ENCODE measurements at places on chromosomes 5 and 9. TPM values are rescaled to one million over a fixed set of nuclear protein-coding genes. Genes with fewer than 3 reads are reported as not detected.
A peak's percentile ranks its signal among the peaks of the same experiment; 100 is the strongest.

GRCh38 chr5:56549096-56549886 lies 266.1 kb upstream of the MAP3K1 start:
- H3K4me3 ChIP-seq = no peak overlapping the region
- no peaks in the 10 kb centered on the region for H3K27me3 ChIP-seq
- peak overlapping the region; percentile 29 for H3K27ac ChIP-seq
- no peaks in the 10 kb centered on the region for H3K36me3 ChIP-seq
- H3K4me1 ChIP-seq = peaks cover 23% of the 10 kb centered on the region
- no peak for DNase-seq

DNA sequence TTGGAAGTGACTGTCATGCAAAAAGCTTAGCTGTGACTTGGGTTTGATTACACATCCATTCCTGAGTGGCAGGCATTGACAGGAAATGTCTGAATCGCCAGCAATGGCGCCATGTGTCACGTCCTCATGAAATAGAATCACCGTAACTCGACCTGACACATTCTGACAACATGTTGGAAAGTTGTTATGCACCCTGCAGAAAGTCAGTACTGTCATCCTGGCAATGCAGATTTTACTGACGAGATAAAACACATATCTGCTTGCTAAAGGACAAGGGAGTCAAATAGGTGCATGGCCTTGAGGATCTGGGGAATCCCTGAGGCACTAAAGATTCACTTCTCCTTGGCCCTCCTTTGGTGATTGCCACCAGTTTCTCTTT lies 344.2 kb downstream of the SPATA31D1 start:
- H3K4me3 ChIP-seq = no peak overlapping the region
- H3K36me3 ChIP-seq = no peaks in the 10 kb centered on the region

GRCh38 chr5:39451276-39451941 lies 26.6 kb upstream of the DAB2 start:
- peaks cover 26% of the 10 kb centered on the region for H3K4me1 ChIP-seq
- no peak overlapping the region for H3K4me3 ChIP-seq
- no peak overlapping the region for H3K27ac ChIP-seq
- H3K27me3 ChIP-seq = no peaks in the 10 kb centered on the region

- no peak for DNase-seq
- no peak overlapping the region for H3K27ac ChIP-seq
- H3K36me3 ChIP-seq = no peaks in the 10 kb centered on the region
- H3K4me3 ChIP-seq = no peak overlapping the region
Observed at GRCh38 chr5:172645271-172646055, 4.4 kb downstream of the NEURL1B start.

DNA sequence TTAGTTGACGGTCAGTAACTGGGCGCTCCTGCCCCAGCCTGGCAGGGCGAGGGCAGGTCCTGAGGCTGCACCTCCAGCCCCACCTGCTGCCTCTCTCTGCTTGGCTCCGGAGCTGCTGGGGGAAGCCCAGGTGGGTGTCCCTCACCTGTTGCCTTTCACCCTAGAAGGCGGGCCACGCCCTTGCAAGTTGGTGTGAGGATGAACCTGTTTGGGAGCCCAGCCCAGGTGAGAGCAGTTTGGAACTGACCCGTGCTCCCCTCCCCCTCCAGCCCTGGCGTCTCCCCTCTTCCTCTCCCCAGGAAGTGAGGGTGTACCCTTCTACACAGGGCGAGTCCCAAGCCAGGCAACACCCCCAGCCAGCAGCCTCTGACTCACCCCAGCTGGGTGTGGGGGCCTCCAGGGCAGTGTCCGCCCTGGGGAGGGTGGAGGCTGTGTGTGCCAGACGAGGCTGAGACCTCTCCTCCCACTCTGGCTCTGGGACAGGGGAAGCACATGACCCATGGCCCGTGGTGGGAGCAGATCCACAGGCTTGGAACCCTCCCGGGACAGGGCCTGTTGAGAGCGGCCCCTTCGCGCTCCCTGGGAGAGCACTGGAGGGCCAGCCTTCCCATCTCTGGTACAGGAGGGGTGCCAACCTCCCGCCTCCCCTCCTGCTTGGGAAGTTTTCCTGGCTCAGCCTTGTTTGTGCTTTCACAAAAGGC lies 10.4 kb downstream of the LRRC8A start:
- H3K27me3 ChIP-seq = no peaks in the 10 kb centered on the region
- H3K4me1 ChIP-seq = peaks cover 61% of the 10 kb centered on the region
- DNase-seq = no peak
- H3K4me3 ChIP-seq = peak overlapping the region; percentile 16
- H3K36me3 ChIP-seq = peaks cover 16% of the 10 kb centered on the region

DNA sequence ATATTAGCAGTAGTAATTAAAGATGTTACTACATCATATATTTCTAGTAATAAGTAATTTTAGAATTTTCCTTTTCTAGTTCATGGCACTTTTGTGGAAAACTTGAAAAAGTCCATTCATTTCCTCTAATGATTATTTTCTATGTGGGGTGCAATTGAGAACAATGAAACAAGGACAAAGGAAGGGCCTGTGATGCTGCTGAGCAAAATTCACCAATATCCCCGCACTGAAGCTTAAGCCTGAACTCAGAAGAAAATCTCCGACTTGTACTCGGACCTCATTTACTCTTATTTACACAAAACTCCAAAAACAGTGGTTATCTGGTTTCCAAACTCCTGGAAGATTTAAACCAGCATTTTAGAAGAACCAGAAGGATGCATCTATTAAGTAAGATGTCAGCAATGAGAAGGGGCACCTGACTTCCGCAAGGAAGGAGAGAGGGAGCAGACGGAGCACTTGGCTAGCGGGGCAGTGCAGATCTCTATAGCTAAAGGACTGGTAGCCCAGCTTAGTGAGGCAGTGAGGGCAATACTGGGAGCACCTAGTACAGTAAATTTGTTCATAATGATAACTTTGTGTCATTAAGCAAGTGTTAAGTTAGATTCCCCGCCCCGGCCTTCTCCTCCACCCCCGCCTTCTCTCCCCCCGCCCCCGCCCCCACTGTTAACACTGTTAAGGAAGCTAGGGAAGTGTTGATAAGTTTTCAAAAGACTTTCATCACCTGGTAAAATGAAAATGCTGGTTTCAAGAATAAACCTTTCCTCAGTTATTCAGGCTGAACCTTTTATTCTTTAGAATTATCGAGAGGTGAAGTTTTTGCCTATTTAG lies 123.3 kb downstream of the ZSWIM6 start:
- no peak overlapping the region for H3K4me3 ChIP-seq
- DNase-seq = no peak
- no peaks in the 10 kb centered on the region for H3K36me3 ChIP-seq
- H3K27ac ChIP-seq = no peak overlapping the region
- H3K27me3 ChIP-seq = no peaks in the 10 kb centered on the region

- no peak for DNase-seq
- H3K4me3 ChIP-seq = no peak overlapping the region
- peaks cover 17% of the 10 kb centered on the region for H3K4me1 ChIP-seq
- no peaks in the 10 kb centered on the region for H3K36me3 ChIP-seq
- no peak overlapping the region for H3K27ac ChIP-seq
- H3K27me3 ChIP-seq = no peaks in the 10 kb centered on the region
Observed at GRCh38 chr9:16316456-16316855, 554.0 kb downstream of the BNC2 start.

GRCh38 chr5:172503925-172504700 lies 49.8 kb upstream of the SH3PXD2B start:
- H3K4me1 ChIP-seq = peaks cover 9% of the 10 kb centered on the region
- no peak overlapping the region for H3K4me3 ChIP-seq
- H3K27me3 ChIP-seq = peaks cover 31% of the 10 kb centered on the region
- no peaks in the 10 kb centered on the region for H3K36me3 ChIP-seq

- no peak overlapping the region for H3K27ac ChIP-seq
- no peak for DNase-seq
Observed at GRCh38 chr5:138676556-138677193, 76.5 kb upstream of the CTNNA1 start.

DNA sequence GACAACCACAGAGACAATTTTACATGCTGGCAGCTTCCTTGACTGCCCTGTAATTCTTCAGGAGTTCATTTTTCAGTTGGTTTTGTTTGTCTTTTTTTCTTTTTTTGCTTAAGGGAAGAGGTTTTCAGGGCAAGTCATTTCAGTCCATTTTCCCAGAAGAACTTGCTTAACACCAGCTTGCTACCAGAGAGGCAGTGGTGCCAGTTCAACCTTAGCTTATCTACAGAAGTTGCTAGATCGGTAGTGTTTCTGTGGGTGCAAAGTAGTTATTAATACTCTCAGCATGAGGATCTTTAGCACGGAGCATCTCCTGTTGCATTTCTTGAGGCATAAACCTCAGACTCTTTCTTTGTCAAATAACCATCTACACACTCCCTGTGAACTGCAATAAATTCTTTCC lies 1.1 kb downstream of the SPEF2 start:
- H3K36me3 ChIP-seq = no peaks in the 10 kb centered on the region
- peak overlapping the region; percentile 98 for H3K4me3 ChIP-seq
- peaks cover 7% of the 10 kb centered on the region for H3K27me3 ChIP-seq
- no peak for DNase-seq

- no peak overlapping the region for H3K4me3 ChIP-seq
- no peak overlapping the region for H3K27ac ChIP-seq
- DNase-seq = no peak
Observed at GRCh38 chr9:105023788-105024187, 95.8 kb upstream of the ABCA1 start.

EIF4E1B gene
- not detected for total RNA-seq

NFX1 gene
- total RNA-seq = 36.6 TPM

CNTFR gene
- not detected for total RNA-seq

FCN1 gene
- not detected for total RNA-seq

SLC36A2 gene
- not detected for total RNA-seq

FOXD1 gene
- 28.6 TPM for total RNA-seq

LMNB1 gene
- 10.8 TPM for total RNA-seq
